ENCODE measurements at places on chromosomes 7 and 10.

GRCh38 chr10:71513936-71514335 lies 117.2 kb downstream of the CDH23 start:
- no peak for DNase-seq

DNA sequence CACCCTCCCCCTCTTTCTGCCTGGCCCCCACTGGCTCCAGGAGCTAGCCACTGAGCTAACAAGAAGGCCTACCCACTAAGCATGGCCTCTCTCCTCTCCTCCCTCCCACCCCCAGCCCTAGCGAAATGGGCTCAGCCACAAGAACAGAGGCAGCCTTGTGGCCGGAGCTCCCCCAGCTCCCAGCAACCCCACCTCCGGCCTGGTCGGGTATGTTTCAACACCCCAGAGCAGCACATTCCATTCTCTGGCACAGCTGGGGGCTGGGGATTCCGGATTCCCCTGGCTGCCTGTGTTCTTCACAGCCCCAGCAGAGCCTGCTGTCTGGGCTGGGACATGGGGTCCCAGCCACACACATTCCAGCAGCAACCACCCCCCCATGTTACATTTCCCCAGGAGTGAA lies 9.0 kb downstream of the SFRP5 start:
- DNase-seq: no peak

DNA sequence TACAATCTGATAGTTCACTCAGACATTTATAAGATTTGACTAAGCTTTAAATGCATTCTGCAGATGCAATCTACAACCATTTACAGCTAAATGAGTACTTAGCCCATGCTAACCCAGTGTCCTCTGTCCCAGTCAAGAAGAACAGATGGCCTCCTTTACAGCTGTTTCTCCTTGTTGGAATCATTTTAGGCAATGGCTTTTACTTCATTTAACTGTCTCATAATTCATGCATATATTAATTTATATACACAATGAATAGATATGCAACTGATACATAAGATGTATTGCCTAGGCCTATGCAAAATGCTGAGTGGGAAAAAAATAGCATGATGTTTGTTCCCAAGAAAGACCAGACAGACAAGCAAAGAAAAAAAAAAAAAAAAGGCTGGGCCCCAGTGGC lies 82.2 kb downstream of the TSPAN12 start:
- DNase-seq: no peak

DNA sequence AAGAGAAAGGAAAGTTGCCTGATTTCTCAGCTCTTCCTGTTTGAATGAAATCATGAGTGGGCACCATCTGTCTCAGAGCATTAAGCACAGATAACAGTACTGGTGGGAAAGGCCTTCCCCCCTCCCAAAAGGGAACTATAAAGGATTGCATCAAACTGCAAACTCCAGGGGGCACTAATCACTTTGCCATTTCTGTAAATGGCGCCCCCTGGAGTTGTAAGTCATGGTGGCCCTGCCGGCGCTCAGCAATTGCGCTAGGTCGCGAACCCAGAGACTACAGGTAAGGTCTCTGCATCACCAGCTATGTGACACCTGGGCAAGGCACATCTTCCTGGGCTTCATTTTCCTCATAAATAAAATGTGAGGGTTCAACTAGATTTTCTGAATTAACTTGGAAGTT lies 11.1 kb downstream of the LRRC4 start:
- peak; percentile 61 for DNase-seq

DNA sequence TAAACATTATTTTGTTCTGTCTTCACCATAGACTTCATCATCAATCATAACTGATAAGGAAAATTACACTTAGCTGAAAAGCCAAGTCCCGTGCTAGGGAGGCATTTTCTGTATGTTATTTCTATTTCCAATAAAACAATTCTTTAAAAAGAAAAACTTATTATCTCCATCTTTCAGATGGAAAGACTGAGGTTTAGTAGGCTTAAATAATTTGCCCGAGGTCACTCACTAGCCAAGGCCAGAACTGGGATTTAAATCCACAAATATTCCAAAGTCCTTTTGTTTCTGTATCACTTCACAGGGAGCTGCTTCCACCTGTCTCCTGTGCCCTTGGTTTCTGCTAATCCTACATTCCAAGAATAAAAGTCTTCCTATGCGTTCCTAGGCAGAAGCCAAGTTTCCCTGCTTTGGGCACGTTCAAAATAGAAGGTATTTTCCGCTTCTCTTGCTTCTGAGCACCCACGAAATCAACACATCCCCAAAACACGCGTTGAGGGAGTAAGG lies 732 bp downstream of the CPVL start:
- DNase-seq: no peak

- no peak for DNase-seq
Observed at GRCh38 chr7:82050792-82051191, 280.9 kb upstream of the HGF start.

DNA sequence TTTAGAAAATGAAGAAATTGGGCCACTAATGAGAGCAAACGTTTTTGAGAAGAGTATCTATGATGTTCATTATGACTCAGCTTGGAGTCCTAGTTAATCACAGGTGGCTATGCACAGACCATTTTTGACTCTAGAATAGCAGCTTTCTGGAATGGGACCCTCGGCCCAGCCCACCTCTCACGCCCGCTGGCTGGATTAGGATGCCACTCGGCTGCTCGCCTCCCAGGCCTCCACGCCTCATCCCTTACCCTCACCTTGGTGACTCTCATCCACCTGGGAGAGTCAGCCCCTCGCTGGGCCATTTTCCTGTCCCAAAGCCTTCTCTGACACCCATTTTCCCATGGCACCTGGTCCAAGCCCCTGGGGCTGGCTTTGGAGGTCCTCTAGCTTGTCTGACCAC lies 173.6 kb downstream of the ADAM12 start:
- DNase-seq: no peak

GRCh38 chr10:31353574-31353973 lies 34.6 kb downstream of the ZEB1 start:
- no peak for DNase-seq

DNA sequence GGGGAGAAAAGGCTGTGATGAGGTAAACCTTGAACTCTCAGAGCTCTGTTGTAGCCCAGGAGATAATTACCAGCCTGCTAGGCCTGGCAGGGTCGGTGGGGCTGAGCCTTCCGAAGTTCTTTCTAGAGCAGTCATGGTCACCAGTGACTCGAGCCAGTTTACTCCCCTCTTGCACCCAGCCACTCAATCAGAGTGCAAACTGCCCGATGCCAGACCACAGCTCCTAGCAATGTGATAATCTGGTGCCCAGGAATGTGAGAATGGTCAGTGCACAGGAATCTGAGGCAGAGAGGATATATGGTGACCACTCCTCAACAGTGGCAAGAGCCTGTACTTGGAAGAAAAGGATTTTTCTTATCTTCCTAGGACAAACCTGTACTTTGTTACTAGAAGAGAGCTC lies 46.4 kb upstream of the KMT2E start:
- no peak for DNase-seq

DNA sequence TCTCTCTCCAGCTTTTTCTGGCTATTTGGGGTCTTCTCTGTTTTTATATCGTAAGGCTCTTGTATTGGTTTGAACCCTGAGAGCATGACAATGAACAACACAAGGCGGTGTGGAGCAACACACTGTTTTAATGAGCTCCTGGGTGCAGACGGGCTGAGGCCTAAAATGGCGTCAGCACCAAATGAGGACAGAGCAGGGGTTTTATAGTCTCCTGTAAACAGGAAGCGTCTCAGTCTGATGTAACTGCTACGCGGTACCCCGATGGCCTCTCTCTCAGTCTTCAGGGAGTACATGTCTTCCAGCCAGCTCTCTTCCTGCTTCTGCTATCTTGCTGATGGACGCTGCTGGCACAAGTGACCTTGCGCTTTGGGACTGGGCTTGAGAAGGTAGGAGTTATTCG lies 95.9 kb upstream of the CCDC71L start:
- DNase-seq: no peak

GRCh38 chr7:101956130-101956529 lies 138.7 kb downstream of the CUX1 start:
- no peak for DNase-seq

GRCh38 chr7:132568962-132569361 lies 7.3 kb downstream of the PLXNA4 start:
- no peak for DNase-seq

DNA sequence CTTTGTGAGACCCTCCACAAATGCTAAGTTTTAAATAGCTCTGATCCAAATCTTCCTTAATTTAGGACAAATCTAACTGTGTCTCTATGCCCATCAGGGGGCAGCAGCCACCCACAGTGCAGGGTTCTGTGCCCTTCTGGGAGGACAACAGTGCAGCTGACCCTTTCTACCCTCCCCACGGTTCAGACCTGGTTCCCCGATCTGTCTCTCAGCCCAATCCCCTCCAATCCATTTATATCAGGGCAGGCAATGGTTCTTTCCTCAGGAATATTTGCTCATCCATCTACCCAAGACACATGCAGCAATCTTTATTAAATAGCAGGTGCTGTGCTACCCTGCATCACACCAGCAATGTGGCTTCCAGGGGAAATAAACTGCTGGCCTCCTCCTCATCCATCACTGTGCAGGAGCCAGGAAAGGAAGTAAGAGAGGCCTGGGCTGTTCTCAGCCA lies 4.0 kb upstream of the RBM28 start:
- peak; percentile 75 for DNase-seq

DNA sequence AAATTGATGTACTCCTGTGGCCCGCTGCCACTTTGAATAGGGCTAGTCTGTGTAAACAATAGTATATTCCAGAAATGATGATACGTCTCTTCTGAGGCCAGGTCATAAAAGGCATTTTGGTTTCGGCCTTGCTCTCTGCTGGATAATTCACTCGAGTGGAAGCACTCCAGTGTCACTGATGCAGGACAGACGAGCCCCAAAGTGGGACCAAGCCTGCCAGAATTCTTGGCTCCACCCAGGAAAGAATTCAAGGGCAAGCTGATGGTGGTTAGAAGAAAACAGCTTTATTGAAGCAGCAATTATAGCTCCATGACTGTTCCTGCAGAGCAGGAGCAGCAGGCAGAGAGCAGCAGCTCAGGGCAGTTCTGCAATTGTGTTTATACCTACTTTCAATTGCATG lies 717.6 kb downstream of the GRM8 start:
- DNase-seq: no peak

DNA sequence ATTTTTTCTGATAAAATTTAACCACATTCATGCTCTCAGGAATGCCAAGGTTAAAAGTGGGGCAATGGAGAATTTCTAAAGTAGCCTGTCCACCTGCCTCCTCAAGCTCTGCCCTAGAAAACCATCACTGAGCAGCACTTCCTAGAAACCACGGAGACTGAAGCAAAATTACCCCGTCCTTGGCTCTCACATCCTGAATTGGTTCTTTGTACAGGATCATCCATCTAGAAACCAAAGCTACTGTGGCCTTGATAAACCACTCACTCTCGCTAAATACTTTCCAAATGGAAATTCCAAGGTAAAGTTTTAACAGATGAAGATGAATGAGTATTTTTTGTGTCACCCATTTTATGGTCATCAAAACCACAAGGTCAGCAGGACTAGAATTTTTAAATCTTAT lies 96.6 kb downstream of the AVL9 start:
- DNase-seq: no peak

GRCh38 chr7:148921806-148922205 lies 37.7 kb upstream of the EZH2 start:
- DNase-seq: no peak

GRCh38 chr10:69073026-69073425 lies 14.9 kb upstream of the SRGN start:
- no peak for DNase-seq

GRCh38 chr10:97365761-97366351 lies 31.3 kb upstream of the FRAT2 start:
- DNase-seq: no peak

GRCh38 chr10:59976909-59977308 lies 70.6 kb upstream of the CCDC6 start:
- DNase-seq: no peak

DNA sequence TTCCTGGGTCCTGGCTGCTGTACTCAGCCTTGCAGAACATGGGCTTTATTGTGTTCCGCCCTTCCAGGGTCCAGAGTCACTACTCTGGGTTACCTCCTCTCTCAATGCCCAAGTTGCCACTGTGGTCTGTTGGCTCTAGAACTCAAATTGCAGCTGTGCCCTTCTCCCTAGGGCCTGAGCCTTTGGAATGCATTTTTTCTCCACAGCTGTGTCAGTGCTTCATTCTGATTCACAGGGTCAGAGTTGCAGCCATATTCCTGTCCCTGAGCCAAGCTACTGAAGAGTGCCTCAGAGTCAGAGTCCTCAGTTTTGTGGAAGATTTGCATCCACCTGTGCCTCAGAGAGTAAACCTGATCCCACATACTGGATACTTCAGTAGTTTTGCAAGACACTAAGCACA lies 167.5 kb downstream of the ITGB1 start:
- DNase-seq: no peak

DNA sequence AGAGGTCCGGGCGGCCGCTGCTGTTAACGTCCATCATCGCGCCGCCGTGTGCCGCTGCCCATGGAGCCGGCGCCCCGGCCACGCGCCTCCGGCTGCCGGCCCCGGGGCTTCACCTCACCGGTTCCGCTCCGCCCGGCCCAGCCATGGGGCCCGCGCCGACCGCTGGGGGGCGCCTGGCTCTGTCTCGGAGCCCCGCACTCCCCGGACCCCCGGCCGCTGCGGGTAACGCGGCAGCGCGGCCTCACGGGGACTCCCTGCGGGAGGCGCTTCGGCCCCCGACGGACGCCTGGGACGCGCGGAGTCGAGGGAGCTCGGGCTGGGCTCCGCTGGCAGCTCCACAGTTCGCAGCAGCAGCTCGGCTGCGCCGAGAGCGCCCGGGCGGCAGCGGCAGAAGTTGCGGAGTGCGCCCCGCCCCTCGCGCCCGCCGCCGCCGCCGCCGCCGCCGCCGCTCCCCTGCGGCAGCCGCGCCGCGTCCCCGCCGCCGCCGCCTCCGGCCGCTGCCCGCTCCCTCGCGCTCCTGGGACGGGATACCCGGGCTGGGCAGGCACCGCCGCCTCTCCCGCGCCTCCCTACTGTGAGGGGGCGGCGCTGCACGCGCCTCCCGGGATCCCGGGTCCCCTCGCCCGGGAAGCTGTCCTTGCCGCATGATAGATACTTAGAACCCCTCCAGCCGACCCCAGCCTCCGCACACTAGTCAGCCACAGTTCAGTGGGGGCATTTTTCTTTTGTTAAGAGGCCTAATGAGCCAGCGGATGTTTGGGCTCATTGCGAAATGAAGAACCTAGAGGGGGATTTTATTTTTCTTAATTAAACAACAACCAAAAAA lies at the start of gene HTR7:
TSS of gene HTR7 (minus strand) at position 405 of the 826 bp plus-strand sequence. CDS start at position 37, 368 bp downstream.
- peak; percentile 70 for DNase-seq

DNA sequence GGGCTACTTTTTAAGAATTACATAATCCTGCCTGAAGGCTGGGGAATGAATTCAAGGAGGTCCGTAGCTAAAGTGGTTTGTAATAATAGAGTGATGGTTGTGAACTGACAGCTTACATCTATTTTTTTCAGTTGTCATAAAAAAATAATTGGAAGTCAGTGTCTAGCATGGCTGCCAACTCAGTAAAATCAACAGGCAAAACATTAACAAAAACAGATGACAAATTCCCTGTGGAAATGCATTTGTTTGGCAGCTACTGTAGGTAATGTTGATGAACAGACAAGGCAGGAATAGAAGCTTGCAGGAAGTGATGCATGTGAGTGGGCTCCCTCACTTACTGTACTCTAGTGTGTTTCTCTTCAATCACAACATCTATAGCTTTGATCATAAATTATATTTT lies 766.0 kb upstream of the POT1 start:
- DNase-seq: no peak

Measured in stimulated activated CD8-positive, alpha-beta memory T cell treated with anti-CD3 and anti-CD28 coated beads, Interleukin-4, amount 100 ng/mL, for 48 hours (primary cell).